Astrocyte (in vitro differentiated cells and primary cell): ENCODE measurements at places on chromosomes 1 and 21. TPM values are rescaled to one million over a fixed set of nuclear protein-coding genes. Genes with fewer than 3 reads are reported as not detected.

GRCh38 chr1:191709215-191709614 is 449.0 kb upstream of the RGS18 start:
- no peak for DNase-seq

MAP3K7CL gene
- total RNA-seq: 67.3 and 75.2 TPM in 2 replicates

DNA sequence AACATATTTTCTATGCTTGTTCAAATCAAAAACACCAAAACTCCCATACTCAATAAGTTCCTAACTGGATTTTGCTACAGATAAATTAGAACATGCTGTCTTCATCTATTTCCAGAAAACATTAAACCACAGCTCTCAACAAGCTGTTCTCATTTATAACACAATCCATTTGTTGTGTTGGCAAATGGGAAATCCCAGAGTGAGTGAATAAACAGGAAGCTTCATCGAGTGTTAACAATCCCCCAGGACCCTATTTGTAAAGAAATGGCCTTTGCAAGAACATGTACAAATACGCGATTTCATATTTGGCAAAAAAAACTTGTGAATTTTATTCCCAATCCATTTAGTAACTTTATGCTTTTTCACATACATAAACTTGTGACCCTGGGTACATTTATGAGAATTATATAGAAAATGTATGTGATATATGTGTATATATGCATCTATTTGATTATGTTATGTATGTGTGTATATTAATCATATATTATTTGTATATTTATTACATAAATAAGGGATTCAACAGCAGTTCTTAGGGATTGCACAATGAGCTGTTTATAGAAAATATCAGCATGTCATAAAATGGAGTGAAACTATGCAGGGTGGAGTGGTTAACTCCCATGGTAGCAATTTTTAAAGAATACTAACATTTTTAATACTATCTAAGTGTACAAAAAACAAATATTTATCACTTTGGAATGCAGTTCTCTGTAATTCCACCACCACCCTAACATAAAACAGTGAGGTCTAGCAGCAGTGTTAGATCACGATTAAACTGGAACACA is 160.0 kb downstream of the NEGR1 start:
- DNase-seq: no peak

- no peak for DNase-seq
Measured at GRCh38 chr1:89382479-89382878, 18.6 kb downstream of the GBP6 start.

DNA sequence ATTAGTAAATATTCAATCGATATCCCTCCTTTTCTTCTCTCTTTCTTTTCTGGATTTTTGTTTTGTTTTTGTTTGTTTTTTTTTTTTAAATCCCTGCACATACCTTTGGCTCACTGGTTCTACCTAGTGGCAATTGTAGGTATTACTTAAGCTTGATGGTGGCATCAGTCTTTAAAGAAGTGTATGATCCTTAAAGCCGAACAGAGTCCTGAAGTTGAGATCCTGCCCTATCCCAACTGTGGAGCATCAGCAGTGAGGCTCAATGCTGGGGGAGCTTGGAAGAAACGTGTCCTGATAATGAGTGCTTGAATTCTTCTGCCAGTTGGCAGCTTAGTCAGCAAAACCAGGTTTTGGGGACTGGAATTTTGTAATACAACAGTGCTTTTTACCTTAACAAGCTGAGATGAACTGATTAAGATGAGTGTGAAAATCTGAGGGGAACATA is 60.8 kb downstream of the FASLG start:
- DNase-seq: peak; percentile 29

DNA sequence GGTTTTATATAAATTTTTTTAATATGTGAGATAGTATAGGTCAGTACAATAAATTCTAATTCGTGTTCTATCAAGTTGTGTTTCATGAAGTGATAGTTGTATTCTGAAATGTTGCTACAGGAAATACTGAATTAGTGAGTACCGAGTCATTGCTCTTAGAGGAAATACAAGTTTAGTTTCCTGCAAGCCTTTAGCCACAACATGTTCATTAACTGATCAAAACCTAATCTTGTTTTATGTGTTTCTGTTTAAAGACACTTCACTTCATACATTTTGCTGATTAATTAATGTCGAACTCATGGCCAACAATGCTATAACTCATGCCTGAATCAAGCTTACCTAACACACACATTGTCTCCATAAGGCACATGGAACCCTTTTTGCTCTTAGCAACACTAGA is 43.6 kb downstream of the LRRC7 start:
- no peak for DNase-seq

DNA sequence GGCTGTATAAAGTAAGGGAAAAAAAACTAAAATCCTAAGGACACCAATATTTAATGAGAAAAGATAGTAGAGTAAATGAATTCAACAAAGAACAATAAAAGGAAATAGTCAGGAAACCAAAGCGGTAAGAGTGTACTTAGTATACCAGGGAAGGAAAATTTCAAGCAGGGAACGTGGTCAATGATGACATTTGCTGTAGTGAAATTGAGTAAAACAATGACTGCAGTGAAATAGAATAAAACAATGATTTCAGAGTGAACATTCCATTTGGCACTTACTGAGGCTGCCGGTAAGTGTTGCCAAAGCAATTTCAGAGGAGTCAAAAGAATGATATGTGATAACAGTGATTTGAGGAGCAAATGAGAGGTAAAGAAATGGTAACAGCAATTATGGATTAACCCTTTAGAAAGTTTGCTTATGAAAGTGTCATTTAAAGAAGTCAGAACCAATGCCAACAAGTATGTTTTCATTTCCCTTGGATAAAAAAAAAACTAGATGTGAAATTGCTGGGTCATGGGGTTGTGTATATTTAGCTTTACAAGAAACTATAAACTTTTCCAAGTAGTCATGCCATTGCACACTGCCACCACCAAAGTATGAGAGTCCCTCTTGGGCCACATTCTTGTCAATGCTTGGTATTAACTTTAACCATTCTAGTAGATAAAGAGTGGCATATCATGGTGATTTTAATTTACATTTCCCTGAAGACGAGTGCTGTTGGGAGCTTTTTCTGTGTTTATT is 50.5 kb downstream of the VCAM1 start:
- no peak for DNase-seq

S100A14 gene
- total RNA-seq: 0.38 and 0.57 TPM in 2 replicates

RGS16 gene
- total RNA-seq: 4.3 and 5.7 TPM in 2 replicates

DNA sequence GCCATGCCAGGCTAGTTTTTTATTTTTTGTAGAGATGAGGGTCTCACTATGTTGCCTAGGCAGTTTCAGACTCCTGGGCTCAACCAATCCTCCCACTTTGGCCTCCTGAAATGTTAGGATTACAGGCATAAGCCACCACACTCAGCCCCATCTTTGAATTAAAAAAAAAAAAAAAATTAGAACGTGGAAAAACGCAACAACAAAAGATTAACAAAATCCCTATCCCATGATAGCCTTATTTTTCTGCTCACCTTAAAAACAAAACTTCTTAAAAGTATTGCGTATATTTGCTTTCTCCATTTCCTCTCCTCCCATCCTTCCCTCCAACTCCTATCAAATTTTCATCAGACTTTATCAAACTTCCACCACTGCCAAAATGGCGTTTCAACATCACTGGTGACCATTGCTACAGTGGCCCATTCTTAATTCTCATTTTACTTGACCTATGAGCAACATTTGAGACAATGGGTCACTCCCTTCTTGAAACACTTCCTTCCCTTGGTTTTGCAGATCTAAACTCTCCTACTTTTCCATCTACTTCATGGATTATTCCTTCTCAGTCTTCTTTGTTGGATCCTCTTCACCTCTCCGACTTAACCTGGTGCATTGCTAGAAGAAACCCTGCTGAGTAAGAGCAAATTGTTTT is 579 bp upstream of the ZNF684 start:
- DNase-seq: no peak

- peak; percentile 36 for DNase-seq
Measured at GRCh38 chr1:173669491-173669941, at the start of gene ANKRD45. ANKRD45 (minus strand) TSS chr1:173669851; CDS start chr1:173659418, 10,433 bp downstream.

PLA2G2A gene
- total RNA-seq: not detected in 2 replicates

- DNase-seq: no peak
Measured at GRCh38 chr1:150906329-150906728, 19.4 kb downstream of the CTXND2 start.

- no peak for DNase-seq
Measured at GRCh38 chr1:179448437-179449149, 82.8 kb downstream of the AXDND1 start.

GRCh38 chr1:229631966-229632365 is 5.9 kb downstream of the URB2 start:
- DNase-seq: no peak

LRRC71 gene
- total RNA-seq: 0.14 TPM in 1 of 2 replicates, not detected in the other

DNA sequence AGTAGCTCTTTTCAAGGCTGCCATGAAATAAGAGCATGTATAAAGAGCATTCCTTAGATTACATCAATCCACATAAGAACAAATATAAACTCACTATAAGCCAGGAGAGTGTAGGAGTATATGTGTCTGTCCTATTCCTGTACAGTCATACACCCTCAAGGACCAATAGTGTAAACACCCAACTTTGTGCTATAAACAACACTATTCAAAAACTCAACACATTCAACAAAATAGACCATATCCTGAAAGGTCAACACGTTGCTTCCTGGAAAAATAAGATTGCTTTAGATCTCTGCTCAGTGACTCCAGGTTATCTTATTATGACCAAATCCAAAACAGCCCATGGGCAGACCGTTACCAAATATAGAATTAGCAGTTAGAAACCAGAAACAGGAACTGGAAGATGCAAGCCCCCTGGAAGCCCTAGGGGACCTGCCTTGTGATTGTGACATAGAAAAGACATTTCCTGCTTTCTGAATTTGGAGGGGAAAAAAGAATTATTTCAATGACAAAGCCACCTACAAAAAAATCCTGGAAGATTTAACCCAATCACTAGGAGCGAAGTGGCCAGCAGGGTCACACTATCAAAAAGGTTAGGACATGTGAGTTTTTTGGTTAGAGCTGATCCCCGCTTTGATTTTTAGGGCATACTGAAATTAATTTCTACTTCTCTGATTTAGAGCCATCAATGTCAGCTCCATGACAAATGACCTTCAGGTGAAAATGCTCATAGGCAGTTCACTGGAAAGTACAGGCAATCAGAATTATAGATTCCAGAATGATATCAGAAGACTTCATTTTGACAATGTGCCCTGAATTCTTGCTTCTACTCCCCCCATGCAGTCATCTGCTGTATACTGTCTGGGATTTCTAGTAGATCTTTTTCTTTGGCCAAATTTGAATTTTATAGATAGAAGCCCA is 59.9 kb downstream of the LRRC8C start:
- DNase-seq: no peak

DNA sequence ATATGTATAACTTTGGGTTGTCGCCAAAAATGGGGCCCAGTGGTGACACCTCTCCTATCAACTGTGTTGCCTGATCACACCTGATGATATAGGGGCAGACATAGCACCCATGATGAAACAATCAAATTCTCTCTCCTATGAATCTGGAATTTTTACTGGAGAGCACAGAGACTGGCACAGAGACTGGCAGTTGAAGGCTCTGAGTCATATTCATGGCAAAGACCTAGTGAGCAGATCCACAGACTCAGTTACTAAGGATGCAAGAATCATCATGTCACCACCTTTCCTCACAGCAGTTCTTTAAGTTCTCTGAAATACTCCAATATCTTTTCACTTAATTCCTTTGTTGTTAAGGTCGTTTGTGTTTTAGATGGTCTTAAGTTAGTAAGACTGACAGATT is 60.0 kb downstream of the APCS start:
- no peak for DNase-seq

- DNase-seq: no peak
Measured at GRCh38 chr1:4678066-4678717, 23.8 kb downstream of the AJAP1 start.

CASQ2 gene
- 0.11 TPM in 1 of 2 replicates, not detected in the other for total RNA-seq

DNA sequence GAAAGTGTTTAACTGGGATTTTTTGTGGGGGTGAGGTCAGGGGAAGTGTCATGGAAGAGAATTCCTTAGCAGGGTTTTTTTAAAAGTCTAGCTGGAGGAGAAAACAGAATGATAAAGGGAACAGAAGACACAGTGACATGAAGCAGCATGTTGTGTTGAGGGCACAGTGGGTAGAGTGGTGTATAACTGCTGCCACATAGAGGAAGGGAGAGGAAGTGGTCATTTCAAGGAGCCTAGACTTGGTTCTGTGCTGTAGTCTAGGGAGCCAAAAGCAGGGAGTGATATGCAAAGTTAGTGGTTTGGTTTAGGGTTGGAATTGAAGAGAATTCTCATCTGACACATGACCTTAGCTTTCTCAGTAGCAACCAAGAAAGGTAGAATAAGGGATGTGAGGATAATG is 10.2 kb downstream of the EEIG2 start:
- DNase-seq: no peak

SYCP1 gene
- not detected in 2 replicates for total RNA-seq

ZMYND12 gene
- total RNA-seq: 0.23 TPM in 1 of 2 replicates, not detected in the other

DNA sequence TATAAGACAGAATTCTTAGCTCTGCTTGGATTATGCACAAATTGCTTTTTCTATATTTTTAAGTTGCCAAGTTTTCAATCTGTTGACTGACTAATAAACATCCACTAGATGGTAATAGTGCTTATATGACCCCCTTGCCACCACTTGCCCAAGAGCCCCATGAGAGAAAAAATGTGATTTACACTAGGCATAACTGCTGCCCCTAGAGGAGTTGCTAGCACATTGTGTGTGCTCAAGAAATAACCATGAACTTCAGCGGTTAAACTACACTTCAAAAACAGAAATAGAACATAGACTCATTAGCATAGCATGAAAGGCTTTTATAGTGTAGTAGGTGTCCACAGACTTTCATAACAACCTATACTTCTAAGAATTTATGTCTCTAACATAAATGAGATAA is 61.4 kb downstream of the BRINP3 start:
- no peak for DNase-seq

- DNase-seq: no peak
Measured at GRCh38 chr1:86114816-86115400, 41.7 kb downstream of the COL24A1 start.

FMN2 gene
- 2.1 and 2.4 TPM in 2 replicates for total RNA-seq

RGS4 gene
- 16.2 and 23.8 TPM in 2 replicates for total RNA-seq

- peak; percentile 88 for DNase-seq
Measured at GRCh38 chr1:211613108-211613947, 34.4 kb upstream of the SLC30A1 start.

OLIG2 gene
- total RNA-seq: 2.5 and 2.6 TPM in 2 replicates

DNA sequence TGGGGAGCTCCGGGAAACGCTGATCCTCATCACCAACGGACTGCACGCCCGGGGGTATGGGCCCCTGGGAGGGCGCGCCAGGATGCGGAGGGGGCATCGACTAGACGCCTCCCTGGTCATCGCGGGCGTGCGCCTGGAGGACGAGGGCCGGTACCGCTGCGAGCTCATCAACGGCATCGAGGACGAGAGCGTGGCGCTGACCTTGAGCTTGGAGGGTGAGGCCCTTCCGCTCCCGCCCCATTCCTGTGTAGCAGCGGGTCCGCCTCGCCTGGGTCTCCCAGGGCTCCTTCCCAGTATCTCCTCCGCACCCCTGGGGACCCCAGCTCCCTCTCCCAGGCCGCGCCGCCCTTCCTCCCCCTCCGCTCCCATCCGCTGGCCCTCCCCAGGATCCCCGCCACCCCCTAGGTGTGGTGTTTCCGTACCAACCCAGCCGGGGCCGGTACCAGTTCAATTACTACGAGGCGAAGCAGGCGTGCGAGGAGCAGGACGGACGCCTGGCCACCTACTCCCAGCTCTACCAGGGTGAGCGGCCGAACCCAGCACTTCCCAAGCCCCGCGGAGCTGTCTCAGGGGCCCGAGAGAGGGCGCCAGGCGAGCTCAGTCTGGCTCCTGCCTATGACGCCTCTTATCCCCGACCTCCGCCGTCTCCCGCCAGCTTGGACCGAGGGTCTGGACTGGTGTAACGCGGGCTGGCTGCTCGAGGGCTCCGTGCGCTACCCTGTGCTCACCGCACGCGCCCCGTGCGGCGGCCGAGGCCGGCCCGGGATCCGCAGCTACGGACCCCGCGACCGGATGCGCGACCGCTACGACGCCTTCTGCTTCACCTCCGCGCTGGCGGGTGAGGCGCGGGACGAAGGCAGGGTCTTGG is 5.0 kb downstream of the HAPLN2 start:
- DNase-seq: no peak

CDA gene
- not detected in 2 replicates for total RNA-seq

CHI3L1 gene
- 0.20 and 0.34 TPM in 2 replicates for total RNA-seq

CLCA4 gene
- not detected in 2 replicates for total RNA-seq
